ENCODE measurements at places on chromosomes 11 and 22.

DNA sequence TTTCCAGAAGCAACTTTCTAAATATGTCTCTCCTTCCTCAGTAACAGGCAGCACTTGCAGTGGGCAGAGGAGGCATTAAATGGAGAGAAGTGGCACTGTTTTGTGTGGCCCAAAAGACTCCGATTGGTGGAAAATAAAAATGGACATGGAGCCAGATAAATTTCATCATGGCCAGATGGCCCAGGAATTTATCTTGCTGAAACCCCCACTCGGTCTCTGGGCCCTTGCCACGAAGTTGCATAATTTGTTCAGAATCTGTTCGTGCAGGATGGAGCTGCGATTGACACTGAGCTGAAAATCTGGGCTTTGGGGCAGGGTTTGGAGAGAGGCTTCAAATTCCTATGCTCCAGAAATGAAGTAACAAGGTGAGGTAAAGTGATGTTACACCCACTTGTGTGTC is 65.5 kb downstream of the C11orf91 start:
- DNase-seq, result no peak

- no peak for DNase-seq
These were observed 44.5 kb downstream of the ME3 start for GRCh38 chr11:86627776-86628455.

- DNase-seq, result peak; percentile 35
These were observed 859 bp upstream of the KRTAP5-5 start for GRCh38 chr11:1628506-1629325.

DNA sequence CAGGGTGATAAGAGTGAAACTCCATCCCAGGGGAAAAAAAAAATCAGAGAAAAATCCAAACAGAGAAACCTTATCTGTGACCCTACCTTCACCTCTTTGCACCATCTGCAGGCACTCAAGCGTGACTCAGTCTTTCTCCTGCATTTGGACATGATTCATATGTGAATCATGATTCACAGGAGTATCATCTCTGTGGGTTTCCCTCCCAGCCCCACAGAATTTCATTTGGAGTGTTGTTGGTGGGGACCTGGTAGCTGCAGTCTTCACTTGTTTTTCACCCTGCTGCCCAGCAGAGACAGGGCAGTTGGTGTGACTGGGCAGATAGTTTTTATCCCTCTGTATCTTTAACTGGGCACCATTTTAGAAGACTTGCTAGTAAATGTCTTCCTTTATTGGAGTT is 75.7 kb downstream of the DEPDC5 start:
- no peak for DNase-seq

- DNase-seq, result no peak
These were observed 193.2 kb upstream of the PLET1 start for GRCh38 chr11:112453601-112454577.

Data from stimulated activated CD8-positive, alpha-beta memory T cell treated with anti-CD3 and anti-CD28 coated beads, Interleukin-4, amount 100 ng/mL, for 1 hour (primary cell).